ENCODE measurements at places on chromosomes 4 and X.
A peak's percentile ranks its signal among the peaks of the same experiment; 100 is the strongest.

DNA sequence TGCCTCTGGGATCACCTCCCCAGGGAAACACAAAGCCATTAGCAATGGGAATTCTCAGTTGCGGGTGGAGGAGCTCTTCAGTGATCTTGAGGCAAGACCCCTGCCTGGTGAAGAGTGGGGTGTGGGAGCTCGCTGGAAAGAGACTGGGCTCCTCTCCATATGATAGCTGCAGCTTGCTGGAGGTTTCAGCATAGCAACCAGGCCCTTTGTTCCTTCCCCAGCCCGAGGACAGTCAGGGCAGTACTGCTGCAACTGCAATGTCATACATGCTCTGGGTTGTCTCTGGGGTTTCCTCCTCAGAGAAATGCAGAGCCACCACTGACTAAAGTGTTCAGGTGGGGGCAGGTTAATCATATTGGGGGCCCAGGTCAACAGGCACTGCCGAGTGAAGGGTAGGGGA lies 81.3 kb downstream of the ARHGAP24 start:
- no peak for DNase-seq

GRCh38 chrX:69616457-69617203 lies 717 bp downstream of the EDA start:
- DNase-seq: no peak

GRCh38 chrX:113743069-113743468 lies 840.8 kb upstream of the HTR2C start:
- DNase-seq: no peak

GRCh38 chrX:119734897-119735339 lies 23.5 kb upstream of the SOWAHD start:
- DNase-seq: peak; percentile 22

DNA sequence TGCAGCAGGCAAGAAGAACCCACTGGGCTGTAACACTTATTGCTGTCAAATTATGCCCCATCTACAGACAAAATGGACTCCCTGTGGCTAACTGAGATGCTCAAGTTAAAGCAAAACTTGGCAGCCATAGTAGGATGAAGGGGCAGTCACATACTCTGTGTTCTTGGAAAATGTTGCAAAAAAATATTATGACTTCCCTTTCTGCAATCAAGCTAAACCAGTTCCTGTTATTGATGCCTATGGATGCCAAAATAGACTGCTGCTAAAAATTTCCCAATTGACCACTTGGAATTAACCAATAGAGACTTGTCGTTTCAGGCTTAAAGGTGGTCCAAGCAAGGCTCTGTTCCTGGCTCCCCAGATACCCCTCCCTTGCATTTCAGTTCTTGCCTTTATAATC lies 49.5 kb downstream of the IQCM start:
- DNase-seq: no peak

GRCh38 chr4:147360301-147360700 lies 120.6 kb upstream of the EDNRA start:
- DNase-seq: no peak

GRCh38 chrX:50198348-50198747 lies 2.5 kb downstream of the AKAP4 start:
- DNase-seq: no peak

- no peak for DNase-seq
Measured at GRCh38 chrX:74922922-74923543, 2.2 kb downstream of the NEXMIF start.

- no peak for DNase-seq
Measured at GRCh38 chrX:96455078-96455477, 229.6 kb upstream of the DIAPH2 start.
